ENCODE measurements at places on chromosomes 11 and 22.

GRCh38 chr22:38086001-38086845 lies 2.2 kb upstream of the SLC16A8 start:
- no peak for DNase-seq

DNA sequence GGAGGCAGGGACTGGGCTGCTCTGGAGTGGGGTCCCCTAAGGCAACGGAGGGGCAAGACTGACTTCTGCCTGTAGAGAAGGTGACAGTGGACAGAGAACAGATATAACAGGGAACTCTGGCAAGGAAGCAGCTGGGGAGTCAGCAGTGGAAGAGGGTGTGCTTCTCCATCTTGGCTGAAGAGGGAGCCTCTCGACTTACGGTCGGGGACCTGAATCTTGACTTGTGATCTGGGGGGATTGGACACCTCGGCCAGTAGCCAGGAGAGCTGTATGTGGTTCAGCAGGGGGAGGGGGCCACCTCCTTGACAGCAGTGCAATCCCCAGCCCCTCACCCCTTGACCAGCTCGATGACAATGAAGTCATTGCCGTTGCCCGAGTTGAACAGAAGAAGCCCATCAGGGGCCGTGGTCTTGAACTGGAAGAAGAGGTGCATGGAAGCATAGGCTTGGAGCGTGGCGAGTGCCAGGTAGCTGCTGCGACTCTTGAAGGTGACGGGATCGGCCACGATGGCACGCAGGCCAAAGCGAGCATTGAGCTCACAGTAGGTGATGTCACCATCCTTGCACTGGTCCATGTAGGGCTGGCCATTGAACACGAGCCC lies 60.0 kb downstream of the SLC22A12 start:
- DNase-seq, result peak; percentile 63

- DNase-seq, result peak; percentile 58
Observed at GRCh38 chr22:44182588-44183286, 2.0 kb downstream of the PARVG start.

GRCh38 chr22:38450234-38450797 lies 4.7 kb downstream of the KCNJ4 start:
- no peak for DNase-seq

DNA sequence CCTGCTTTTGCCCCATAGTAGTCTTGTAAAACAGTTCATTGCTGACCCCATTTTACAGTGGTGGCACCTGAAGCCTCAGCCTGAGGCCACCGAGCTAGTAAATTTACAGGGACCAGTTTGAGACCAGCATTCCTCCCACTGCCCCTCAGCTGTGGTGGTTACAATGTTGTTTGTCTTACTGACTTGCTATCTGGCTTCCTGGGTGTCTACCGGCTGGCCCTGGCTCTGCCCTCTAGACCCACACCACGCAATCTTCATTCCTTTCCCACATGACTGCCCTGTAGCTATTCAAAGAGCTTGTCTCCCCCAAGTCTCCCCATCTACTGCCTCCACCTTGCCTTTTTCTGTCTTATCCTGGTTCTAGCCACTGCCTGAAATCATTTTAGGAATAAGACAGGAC lies 20.8 kb downstream of the PIK3IP1 start:
- no peak for DNase-seq

DNA sequence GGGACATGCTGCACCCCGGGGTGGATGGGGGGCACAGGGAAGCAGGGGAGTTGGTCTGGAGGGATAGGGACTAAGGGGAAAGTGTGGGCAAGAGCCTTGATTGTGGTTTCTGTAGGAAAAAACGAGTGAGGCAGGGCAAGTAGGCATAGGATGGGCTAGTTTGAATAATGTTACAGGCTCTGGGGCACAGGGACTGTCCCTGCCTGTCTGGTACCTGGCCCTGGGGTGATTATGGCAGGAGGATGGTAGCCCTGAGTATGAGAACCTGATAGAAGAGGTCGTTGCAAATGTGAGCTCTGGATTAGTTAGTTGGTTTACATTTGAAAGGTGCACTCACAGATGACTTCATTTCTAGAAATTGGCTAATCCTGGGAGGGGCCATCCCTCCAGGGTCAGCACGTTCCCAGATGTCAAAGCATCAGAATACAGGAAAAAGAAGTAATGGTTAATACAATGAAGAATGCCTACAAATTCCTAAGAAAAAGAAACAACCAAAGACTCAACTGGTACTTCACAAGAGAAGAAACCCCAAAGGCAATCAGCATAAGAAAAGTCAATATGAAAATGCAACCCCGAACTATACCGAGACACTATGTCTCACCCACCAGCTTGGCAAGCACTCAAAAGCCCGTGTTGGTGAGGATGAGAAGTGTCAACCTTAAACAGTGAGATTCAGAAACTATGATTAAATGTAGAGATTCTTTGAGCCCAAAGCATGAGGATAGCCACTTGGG lies 11.3 kb upstream of the SMIM38 start:
- no peak for DNase-seq

GRCh38 chr11:8683115-8683807 lies 669 bp downstream of the RPL27A start:
- no peak for DNase-seq

- no peak for DNase-seq
Observed at GRCh38 chr11:117045956-117046355, 52.3 kb downstream of the SIK3 start.

- no peak for DNase-seq
Observed at GRCh38 chr11:107494055-107494454, 36.4 kb upstream of the CWF19L2 start.

DNA sequence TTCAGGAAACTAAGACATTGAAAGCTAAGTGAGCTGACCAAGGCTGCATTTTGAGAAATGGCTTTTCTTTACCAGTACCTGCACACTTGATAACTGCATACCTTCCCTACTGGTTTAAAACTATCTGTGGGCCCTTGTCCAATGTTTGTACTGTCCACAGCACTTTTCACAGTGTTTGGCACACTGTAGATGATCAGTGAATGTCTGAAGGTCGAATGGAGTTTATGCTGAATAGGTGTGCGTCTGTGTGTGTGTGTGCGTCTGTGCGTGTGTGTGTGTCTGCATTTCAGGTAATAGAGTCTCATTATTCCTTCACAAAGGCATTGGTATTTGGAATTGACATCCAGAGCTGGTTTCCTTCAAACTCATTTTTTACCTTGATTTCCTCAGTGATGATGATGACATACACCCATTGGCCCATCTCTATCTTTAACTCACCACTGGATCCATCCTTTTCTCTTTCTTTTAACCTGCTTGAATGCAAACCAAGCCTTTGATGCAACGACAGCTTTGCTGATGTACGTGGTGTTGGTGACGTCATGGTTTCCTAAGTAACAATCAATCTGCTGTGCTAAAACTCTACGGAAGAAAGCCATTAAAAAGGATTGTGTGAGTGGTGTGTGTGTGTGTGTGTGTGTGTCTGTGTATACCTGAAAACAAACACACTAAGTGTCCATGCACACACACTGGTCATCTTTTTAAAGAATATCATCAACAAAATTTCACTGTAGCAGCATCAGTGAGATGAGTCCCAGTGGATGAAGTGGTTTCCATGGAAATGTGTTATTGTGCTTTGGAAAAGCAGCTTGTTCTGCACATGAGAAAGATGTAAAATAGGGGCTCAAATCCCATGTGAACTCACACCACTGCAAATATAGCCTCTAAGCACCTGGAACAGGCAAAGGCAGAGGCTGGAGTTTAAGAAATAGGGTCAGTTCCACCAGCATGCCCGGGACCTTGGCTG lies 490.2 kb upstream of the B3GAT1 start:
- no peak for DNase-seq

- DNase-seq, result no peak
Observed at GRCh38 chr11:32094923-32095322, 4.0 kb downstream of the RCN1 start.

DNA sequence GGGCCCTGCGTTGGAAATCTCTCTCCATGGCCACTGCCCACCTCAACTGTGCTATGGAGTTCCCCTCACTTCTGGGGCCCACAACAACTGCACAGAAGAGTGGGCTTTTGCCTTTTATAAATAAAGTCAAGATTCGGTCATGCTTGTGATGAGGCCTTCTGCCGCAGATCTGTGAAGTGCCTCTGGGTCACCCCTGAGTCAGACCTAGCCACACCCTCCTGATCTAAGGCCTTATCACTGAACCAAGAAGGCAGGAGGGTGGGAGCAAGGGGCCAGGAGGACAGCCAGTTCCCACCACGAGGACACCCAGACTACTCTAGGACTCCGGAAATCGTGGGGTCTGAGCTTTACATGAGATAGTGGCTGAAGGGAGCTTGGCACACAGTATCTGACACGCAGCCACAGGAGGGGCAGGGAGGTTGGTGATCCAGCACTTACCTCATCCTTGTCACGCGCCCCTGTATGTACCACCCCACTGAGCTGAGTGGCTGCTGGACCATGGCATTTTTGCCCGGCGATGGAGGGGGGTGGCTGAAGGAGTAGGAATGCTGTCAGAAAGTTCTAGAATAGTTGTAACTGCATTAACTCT lies 115.7 kb downstream of the ABTB2 start:
- DNase-seq, result no peak

DNA sequence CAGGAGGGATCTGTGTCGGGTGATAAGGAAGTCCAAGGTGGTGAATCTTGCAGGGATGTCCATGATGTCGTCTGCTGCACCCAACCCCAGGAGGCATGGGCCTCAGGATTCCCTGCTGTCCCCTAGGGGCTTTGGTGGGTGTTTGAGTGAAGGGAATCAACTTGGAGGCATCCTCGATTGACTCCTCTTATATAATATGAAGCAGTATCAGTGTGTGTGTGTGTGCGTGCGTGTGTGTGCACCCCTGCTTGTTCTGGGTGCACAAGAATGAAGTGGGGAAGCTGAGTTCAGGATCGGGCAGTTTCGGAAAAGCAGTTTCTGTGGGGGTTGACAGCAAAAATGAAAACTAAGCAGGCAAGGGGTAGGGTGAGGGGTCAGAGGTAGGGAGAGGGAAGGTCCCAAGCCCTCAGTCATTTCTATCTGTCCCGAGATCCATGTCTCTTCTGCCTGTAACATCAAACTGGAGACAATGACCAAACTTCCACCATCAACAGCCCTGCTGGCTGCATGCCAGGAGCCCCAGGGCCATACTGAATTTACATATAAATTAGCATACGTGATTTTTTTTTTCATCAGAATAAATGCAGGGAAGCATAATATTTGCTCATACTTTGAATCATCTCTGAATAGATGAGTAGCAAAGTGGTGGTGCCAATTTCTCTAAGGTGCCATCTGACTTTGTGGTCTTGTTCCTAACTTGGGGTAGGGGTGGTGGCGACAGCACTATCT lies 2.0 kb downstream of the NTM start:
- DNase-seq, result no peak

- DNase-seq, result no peak
Observed at GRCh38 chr22:49966774-49967705, 6.5 kb downstream of the PIM3 start.

DNA sequence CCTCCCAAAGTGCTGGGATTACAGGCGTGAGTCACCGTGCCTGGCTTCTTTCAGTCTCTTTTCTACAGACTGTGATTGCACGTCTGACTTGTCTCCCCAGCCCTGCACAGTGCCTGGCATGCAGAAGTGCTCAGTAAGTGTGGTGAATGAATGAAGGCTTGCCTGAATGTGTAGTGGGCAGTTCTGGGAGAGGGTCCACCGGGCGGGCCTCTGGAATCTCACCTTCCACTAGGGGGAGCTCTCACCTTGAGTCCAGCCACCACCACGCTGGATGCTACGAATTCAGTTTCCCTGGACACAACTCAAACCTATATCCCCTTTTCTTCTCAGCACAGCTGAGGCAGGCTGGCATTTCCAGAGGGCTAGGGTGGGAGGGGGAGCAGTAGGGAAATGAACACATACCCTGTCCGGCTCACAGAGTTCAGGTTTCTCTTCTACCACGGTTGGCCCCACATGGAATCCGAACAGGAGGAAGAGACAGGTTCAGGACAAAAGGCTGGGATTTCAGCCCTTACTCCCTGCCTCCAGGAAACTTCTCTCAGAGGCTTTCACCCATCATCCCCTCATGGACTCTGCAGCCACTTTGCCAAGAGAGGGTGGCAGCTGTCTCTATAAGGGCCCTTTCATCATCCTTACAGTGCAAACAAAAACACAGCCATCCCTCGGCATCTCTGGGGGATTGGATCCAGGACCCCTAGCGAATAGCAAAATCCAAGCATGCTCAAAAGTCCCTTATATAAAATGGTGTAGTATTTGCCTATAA lies 86.8 kb downstream of the NECTIN1 start:
- DNase-seq, result peak; percentile 59

GRCh38 chr11:131486100-131486499 lies 115.7 kb downstream of the NTM start:
- DNase-seq, result no peak

GRCh38 chr11:120124355-120124754 lies 13.6 kb downstream of the TRIM29 start:
- DNase-seq, result no peak

DNA sequence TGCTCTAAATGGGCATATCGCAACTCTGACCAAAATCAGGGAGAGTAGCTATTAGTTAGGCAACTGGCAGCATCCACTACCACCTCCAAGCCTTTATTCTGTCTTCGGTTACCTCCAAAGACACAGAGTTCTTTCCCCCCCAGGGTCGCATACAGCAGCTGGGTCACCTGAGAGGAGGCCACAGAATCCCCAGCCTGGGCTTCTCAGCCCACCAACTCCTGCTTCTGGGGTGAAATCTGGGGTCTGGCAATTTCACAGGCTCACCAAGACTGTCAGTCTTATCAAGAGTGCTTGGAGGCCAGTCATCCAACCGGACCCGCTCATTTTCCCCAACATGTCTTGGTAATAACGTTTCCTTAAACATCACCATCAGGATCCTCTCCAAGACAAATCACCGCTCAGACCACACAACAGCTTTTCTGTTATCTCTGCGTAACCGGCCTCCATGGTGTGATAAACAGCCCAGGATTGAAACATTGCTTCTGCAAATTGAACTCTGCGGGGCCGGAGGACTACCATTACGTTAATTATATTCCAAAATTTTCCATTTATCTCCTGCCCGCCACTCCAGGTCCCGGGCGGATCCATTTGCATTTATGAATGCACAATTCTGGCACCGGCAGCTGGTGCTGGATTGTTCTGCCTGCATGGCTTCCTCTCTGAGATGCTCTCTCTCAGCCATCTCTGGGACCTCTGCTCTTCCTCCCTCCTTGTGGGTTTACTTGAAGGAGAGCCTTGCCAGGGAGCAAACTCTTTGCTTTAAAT lies 35.6 kb downstream of the RTL6 start:
- DNase-seq, result no peak

- DNase-seq, result no peak
Observed at GRCh38 chr11:121550247-121551030, 97.7 kb upstream of the SORL1-AS1 start.

GRCh38 chr11:82229341-82229740 lies 504.3 kb downstream of the FAM181B start:
- peak; percentile 10 for DNase-seq

Data from GM20000 (cell line).